HCEC 1CT (cell line): ENCODE measurements at places on chromosomes 4 and X.

GRCh38 chrX:106177106-106177981 is 9.2 kb downstream of the PWWP3B start:
- no peak for DNase-seq

GRCh38 chrX:2698604-2699003 is 7.5 kb downstream of the CD99 start:
- DNase-seq, result no peak

GRCh38 chr4:174918058-174918457 is at the start of gene ADAM29:
Gene ADAM29 (plus strand): TSS chr4:174918358. CDS start chr4:174975526, 57,168 bp downstream.
- no peak for DNase-seq

GRCh38 chr4:122855353-122855890 is 28.8 kb downstream of the FGF2 start:
- no peak for DNase-seq

DNA sequence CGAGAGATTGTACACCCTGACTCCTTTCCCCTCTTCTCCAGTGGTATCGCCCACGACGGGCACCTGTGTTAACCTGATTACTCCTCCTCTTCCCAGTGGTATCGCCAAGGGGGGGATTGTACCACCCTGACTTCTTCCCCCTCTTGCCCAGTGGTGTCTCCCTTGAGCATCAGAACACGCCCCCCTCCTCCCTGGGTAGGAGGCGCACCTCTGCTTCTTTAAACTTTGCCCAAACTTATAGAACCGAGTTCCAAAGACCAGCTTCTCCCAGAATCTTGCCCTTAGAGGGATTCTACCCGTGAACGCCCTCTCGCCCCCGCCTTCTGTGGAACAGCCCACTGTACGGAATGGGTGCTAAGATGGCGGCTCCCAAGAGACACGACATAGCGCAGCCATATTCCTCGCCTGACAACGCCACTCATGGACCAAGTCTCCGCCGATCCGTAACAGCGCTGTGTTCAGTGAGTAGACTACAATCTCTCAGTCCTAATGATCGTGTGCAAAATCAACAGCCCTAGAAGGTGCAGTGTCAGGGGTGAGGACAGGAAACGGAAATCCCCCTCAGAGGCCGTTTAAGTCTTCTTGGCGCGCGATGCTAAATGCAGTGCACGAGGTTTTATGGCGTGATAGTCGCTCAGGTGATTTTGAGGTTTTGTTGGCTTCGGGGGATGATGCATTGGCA is 4.2 kb upstream of the ZNF157 start:
- DNase-seq, result peak; percentile 55

DNA sequence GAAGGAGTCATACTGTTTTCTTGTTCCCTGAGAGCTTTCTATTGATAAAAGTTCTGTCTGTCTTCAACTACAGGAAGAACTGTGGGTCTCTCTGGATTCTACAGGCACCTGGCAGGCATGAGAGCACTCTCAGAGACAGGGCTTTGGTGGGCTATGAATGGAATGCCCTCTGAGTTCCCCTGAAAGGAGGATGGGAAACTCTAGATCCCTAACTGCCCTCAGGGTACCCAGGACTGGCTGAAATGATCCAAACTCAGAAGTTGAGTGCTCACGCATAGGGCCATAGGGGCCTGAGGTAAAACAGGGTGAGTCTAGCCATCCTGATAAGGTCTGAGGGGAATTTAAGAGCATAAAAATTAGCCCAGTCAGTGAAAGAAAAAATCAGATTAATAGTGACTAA is 59.0 kb upstream of the SCRG1 start:
- DNase-seq, result no peak

GRCh38 chr4:16019649-16020048 is 56.7 kb upstream of the FGFBP2 start:
- DNase-seq, result no peak

DNA sequence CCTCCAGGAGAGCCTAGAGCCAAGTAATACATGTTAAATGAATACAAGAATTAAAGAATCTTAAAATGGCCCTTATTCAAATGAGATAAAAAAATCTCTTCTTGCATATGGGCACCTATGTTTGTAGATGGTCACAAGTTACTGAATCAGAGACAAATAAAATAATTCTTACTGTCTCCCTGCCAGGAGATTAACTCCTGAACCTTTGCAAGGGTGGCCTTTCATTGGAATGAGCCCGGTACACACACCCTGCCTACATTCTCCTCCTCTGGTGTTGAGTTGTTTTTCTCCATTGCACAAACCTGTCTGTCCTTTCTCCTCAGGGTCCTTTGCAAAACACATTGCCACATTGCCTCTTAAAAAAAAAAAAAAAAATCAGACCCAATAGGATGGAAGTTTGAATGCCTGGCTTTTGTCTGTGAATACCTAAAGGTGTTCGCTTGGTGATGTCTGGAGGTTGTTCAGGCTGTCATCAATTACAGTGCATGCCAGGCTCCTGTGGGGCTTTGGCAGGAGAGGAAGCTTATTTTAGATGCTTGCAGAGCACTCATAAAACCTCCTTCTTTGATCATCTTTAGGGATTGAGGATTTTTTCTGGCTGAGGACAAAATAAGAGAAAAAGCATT is 8.3 kb upstream of the TMEM154 start:
- DNase-seq, result no peak

DNA sequence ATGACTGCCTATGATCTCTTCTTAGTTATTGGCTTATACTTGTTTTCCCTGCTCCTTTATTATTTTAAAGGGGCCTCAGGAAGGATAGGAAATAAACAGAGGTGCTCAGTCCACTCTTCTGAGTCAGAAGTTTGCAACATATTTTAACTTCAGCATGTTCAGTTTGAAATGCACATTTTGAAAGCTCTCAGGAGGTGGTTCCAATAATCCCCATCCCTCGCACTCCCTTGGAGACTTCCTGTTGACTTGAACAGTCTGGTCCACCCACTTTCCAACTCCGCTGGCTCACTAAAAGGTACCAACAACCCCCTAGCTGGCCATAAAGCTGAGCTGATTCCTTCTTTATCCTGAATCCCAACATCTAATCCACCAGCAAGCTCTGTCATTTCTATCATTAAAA is 78.3 kb upstream of the DUSP21 start:
- peak; percentile 28 for DNase-seq

DNA sequence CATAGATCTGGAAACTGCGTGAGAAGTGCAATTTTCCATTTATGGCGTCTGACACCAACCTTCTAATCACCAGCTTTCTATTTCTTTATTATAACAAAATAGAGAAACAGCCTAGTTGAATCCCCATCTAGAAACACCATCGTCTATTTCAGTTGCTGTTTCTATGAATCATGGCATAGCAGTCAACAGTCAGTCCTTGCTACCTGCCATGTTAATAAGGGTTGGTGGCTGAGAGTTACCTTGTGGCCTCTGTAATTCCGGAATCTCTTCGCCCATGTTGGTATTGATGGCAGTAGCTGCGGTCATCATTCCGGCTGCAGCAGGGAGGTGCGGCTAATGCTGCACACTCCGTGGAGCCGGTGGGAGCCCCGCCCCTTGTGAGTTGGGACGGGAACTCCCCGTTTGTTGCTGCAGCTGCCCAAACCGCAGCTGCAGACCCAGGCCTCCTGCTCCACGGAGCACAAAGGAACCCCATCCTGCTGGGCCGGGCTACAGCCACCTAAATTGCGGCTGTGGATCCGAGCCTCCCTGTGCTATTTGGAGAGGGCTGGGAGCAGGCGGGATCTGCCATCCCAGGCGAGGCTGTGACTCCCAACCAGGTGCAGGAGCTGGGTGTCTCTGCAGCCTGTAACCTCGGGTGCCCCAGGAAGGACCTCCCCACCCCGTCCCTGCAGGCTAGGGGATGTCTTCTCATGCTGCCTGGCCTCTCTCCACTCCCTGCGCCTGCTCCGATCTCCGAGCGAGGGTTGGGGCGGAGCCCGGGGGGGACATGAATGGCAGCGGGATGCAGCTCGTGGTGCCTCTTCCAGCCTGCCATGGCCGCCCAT is 115.4 kb upstream of the STK26 start:
- DNase-seq, result no peak

GRCh38 chr4:158050942-158051341 is 121.9 kb downstream of the GASK1B start:
- peak; percentile 1 for DNase-seq

- peak; percentile 15 for DNase-seq
Measured at GRCh38 chr4:165537028-165537648, 158.3 kb downstream of the CPE start.

GRCh38 chr4:47837094-47837907 is 566 bp downstream of the CORIN start:
- DNase-seq, result no peak

DNA sequence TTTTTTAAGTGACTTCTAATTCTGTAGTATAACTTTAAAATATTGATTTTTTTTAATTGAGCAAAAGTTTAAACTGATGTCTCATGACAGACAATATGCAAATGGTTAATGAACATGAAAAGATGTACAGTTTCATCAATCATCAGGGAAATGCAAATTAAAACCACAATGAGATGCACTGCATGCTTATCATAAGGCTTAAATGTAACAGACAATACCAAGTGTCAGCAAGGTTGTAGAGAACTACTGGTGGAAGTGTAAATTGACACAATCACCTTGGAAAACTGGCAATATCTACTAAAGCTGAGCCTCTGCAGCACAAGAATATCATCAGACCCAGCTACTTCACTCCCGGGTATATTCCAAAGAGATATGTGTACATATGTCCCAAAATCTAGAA is 70.2 kb upstream of the DAPP1 start:
- no peak for DNase-seq

DNA sequence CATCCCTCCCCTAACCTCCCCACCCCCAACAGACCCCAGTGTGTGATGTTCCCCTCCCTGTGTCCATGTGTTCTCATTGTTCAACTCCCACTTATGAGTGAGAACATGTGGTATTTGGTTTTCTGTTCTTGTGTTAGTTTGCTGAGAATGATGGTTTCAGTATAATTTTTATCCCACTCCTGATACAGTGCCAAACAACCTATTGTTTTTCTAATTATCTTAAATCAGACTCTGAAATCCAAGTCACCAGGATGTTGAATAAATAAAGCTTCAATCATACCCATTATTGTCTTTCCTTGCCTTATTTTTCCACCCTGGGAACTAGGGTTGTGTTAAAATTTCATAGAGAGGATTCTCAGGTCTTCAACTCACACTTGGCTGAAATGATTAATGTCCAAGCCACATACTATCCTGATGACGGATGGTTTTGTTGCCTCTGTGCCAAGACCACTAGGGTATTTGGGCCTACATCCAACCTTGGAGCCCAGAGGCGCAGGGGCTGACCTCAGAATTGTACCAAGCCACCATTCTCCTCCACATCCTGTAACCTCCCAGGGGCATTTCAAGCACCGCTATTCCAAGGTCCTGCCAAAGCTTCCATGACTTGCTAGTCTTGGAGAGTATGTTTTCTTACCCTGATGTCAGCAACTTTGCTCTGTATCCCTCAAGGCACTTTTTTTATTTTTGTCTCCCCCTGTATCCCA is 332.4 kb downstream of the ARHGAP24 start:
- no peak for DNase-seq

- peak; percentile 33 for DNase-seq
Measured at GRCh38 chr4:141654098-141654497, 17.7 kb downstream of the IL15 start.

DNA sequence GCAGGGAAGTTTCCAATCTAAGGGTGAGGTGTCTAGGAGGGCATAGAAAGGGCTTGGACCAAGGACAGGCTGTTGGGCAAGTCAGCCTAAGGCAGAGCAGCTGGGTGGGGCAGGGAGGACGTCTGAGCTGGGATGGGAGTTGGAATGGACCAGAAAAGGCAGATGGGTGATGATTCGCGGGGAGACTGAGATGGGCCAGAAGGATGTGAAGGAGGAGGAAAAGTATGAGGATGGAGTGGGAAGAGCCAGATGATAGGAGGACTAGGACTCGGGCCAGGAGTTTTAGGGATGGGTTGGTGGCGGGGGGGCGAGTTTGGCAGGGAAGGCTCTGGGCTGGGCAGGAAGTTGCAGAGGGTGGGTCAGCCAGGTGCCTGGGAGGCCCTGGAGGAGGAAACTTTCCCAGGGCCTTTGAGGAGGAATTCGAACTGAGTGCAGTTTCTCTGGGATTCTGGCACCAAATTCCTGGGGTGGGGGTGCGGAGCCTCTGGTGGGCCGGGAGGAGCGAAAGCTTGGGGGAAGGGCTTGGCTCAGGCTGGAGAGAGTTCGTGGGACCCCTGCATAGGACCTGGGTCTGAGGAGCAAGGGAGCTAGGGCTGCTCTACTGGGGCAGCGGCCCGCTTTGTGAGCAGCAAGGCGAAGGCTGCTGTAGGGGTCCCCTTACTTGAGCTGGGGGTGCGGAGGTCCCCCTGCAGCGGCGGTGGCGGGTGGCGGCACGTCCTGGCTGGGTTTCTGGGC is 8.7 kb upstream of the TIMP1 start:
- peak; percentile 10 for DNase-seq

DNA sequence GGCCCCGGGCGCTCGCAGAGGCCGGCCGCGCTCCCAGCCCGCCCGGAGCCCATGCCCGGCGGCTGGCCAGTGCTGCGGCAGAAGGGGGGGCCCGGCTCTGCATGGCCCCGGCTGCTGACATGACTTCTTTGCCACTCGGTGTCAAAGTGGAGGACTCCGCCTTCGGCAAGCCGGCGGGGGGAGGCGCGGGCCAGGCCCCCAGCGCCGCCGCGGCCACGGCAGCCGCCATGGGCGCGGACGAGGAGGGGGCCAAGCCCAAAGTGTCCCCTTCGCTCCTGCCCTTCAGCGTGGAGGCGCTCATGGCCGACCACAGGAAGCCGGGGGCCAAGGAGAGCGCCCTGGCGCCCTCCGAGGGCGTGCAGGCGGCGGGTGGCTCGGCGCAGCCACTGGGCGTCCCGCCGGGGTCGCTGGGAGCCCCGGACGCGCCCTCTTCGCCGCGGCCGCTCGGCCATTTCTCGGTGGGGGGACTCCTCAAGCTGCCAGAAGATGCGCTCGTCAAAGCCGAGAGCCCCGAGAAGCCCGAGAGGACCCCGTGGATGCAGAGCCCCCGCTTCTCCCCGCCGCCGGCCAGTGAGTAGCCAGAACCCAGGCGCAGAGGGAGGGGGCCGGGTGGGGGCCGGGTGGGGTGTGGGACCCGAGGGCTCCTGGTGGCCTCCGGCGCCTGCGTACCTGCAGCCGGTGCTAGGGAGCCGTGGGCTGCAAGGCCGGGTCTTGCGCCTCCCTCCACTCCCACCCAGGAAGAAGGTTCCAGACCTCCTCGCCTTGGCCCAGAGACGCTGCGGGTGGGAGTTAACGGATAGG is 534 bp downstream of the MSX1 start:
- no peak for DNase-seq

GRCh38 chr4:184531008-184531407 is 56.7 kb upstream of the IRF2 start:
- DNase-seq, result no peak

DNA sequence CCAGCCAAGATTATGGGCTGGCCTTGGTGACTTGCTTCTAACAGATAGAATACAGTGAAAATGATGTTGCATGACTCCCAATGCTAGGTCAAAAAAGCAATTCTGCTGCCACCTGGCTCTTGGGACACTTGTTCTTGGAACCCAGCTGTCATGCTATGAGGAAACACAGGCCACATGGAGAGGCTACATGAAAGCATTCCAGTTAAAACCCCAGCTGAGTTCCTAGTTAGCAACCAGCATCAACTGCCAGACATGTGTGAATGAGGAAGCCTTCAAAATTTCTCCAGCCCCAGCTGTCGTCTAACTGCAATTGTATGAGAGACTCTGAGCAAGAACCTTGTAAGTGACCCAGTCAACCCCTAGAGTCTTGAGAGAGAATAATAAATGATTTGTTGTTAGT is 105.2 kb upstream of the FGF16 start:
- no peak for DNase-seq
